ENCODE measurements at places on chromosomes 7 and 10.

- DNase-seq, result no peak
Measured at GRCh38 chr7:88927-89231, 103.5 kb upstream of the FAM20C start.

GRCh38 chr10:107420196-107420595 lies 255.7 kb upstream of the SORCS1 start:
- DNase-seq, result no peak

GRCh38 chr10:85946713-85947326 lies 419.8 kb downstream of the GRID1 start:
- no peak for DNase-seq

- no peak for DNase-seq
Measured at GRCh38 chr10:13712476-13712836, 125.7 kb downstream of the PRPF18 start.

GRCh38 chr7:156662277-156662676 lies 21.7 kb downstream of the RNF32 start:
- DNase-seq, result no peak

- DNase-seq, result no peak
Measured at GRCh38 chr10:121597504-121598262, 561 bp downstream of the FGFR2 start.

- DNase-seq, result no peak
Measured at GRCh38 chr10:56831681-56832080, 470.6 kb upstream of the ZWINT start.

GRCh38 chr10:89395141-89395540 lies 2.7 kb downstream of the IFIT1 start:
- DNase-seq, result no peak

GRCh38 chr7:87330316-87330715 lies 15.1 kb upstream of the CROT start:
- no peak for DNase-seq

DNA sequence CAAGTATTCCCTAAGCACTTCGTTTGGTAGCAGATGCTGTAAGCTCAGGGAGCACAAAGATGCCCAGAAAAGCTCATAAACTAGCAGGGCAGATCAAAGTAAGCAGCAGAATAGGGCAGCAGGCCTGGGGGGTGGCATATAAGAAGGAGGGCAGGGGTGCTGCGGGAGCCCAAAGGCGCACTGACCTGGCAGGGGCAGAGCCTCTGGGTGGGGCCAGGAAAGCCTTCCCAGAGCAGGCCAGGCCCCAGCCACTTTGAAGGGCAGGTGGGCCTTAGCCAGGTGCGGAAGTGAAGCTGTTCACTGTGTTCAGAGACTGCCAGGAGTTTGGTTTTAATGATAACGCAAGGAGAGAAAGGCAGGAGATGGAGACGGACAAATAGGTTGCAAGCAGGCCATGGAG lies 3.9 kb downstream of the GDF10 start:
- no peak for DNase-seq

DNA sequence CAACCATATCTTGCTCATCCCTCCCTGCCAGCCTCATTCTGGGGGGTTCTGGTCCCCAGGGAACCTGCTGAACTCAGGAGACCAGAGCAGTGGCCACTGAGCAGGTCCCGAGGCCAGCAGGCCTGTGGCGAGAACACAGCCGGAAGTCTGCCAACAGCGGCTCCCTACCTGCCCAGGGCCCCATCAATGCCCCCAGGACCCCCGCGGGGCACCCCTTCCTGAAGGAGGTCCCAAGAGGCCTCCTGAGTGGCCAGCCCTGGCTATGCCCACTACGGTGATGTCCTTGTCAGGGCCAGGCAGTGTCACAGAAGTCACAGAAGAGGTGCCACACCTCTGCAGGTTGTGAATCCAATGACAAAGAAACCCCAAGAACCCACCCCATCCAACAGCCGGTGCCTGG lies 58.9 kb downstream of the CAMK2B start:
- no peak for DNase-seq

GRCh38 chr7:151245360-151246101 lies 3.0 kb downstream of the SMARCD3 start:
- DNase-seq, result no peak

DNA sequence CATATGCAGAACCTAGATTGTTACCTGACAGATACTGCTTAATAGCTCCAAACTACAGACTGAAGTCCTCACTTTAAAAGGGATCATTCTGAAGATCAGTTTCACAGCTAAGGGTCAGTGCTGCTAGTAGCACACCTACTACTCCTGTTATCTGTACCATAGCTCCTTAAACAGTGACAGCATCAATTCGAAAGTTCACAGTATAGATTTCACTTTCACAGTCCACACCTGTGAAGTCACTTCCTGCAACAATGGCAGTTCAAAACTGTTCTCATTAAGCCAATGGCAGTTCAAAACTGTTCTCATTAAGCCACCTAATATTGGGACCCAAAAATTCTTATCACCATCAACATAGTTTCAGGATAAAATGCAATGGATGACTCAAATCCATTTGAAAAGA lies 10.7 kb upstream of the FHIP2A start:
- DNase-seq, result no peak

DNA sequence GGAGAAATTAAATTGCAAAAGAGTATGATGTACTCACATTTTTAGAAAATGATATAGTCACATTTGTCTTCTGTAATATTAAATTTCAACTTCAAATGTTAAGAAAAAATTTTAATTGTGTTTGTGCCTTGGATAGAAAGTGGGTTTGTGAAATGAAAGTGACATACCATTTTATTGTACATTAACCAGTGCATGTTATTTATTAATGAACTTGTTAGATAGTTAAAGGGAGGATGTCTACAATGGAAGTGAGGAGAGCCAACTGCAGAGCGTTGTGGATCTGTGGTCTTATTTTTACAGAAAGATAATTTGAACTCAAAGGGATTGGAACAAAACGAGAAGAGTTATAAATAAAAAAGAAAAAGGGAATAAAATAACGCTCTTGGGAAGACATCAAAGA lies 291.7 kb downstream of the ARL4A start:
- no peak for DNase-seq

DNA sequence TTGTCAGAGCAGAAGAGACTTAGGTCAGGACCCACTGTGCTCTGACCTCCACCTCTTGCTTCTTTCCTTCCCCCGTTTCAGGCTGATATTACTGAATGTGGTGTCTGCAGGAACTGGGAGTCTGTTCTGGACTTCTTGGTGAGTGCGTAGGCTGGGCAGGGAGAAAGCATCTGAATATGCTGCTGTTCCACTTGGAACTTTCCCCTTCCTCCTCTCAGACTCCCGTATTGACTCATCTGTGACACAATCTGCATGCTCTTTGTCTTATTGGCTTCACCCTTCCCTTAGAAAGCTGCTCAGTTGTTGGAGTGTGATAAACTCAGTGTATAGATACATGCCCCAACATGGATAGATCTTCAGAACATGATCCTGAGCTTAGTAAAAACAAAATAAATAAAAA lies 137.6 kb upstream of the HABP2 start:
- DNase-seq, result no peak

- no peak for DNase-seq
Measured at GRCh38 chr10:112189465-112189864, 5.9 kb upstream of the GPAM start.

DNA sequence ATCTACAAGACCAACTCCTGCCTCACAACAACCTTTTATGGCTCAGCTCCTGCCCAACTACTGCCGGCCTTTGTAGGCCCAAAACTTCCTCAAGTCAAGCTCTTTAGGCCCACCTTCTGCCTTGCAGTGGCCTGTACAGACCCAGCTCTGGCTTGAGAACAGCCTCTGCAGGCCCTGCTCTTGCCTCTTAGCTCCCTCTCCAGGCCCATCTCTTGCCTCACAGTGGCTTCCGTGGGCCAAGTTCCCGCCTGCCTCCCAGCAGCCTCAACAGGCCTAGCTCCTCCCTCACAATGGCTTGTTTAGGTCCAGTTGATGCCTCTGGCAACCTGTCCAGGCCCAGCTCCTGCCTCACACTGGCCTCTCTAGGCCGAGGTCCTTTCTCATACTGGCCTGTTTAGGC lies 32.4 kb upstream of the VKORC1L1 start:
- DNase-seq, result peak; percentile 5

GRCh38 chr10:30559180-30559579 lies 70.4 kb downstream of the LYZL2 start:
- DNase-seq, result no peak

GRCh38 chr7:66503036-66503370 lies 125.7 kb upstream of the KCTD7 start:
- DNase-seq, result no peak

- DNase-seq, result no peak
Measured at GRCh38 chr7:149598721-149599308, 101.2 kb upstream of the ZNF746 start.

- DNase-seq, result no peak
Measured at GRCh38 chr10:34018129-34018528, 683.7 kb upstream of the NRP1 start.

DNA sequence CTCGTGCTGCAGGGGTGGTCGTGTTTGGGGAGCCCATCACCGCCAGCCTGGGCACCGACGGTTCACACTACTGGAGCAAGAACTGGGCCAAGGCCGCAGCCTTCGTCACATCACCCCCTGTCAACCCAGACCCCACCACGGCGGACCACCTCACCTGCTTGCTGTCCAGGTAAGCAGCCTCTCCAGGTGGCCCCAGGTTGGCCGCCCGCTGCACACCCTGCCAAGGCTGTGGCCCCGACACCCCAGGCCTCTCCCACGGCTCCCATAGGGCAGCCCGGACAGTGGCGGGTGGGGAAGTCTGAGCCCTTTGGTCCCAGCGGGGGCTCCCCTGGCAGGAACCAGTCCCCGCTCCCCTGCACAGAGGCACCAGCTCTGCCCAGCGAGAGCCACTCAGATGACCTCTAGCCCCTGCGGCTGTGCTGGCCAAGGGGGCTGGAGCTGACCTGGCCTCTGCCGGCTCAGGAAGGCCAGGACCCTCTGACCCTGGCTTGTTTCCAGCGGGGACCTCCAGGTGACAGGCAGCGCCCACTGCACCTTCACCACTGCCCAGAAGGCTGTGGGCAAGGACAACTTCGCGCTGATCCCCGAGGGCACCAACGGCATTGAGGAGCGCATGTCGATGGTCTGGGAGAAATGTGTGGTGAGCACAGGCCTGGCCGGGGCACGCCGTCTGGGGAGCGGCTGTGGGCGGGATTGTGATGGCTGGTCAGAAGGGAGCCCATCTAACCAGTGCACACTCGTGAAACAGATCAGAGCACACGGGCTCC lies 13.8 kb downstream of the DPYSL4 start:
- DNase-seq, result no peak

DNA sequence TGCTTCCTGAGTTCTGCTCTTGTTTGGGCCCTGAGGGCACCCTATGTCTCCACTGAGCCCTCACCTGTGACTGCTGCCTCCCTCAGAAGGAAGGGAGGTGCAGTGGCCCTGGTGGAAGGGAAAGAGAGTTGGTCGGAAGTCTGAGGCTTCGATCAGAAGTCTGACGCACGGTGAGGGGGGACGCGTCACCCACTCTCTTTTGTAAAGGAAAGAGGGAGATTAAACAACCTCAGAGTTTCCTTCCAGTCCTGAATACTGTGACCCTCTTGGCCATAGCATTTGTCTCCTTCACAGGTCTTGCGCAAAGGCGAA lies 31.4 kb upstream of the TRIM8 start:
- peak; percentile 11 for DNase-seq

DNA sequence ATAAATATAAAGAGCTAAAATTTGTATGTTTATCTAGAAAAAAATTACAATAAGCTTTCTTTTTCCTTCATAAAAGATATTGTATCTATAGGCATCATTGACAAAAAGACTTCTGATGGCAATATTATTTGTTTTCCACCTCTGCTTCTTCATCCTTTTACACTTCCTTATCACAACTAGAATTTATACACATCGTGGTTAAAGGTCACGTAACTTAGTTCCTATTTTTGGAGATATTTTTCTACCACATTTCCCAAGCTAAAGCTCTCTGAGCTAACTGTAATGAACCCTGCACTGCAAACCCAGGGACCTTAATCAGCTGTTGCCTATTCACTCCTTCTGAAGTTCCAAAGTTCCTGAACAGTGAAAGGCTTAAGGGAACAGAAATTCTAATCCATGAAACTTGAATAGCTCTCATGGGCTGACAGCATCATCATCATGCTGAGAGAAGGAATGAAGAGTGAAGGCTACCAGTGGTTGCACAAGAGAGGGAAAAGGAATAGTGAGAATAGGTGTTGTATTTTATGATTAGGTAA lies 106.1 kb upstream of the SLC13A1 start:
- DNase-seq, result no peak

DNA sequence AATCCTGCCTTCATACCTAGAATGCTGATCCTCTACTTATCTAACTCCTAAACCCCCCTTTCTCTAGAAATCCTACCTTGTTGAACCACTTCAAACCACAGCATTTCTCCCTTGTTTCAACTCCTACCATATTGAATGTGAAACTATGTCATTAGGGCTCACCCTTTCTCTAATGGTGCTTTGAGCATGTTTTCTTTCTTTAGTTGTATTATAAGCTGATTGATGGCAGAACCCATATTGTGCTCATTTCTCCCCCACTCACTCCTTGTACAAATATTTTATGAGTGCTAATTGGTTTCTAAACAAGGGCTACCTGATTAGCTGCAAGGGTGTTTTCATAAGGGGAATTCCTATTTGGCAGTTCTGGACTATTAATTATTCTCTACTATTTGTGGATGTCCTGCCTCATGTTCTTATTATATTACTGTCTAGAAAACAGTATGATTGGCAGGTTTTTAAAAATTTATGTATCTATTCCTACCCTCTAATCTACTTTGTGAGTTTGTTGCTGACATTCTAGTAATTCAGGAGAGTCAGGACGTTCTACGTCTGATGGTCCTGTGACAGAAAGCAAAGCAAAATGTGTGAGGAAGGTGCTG lies 765.8 kb downstream of the KCNMA1 start:
- no peak for DNase-seq

GRCh38 chr10:79982861-79983260 lies 34.0 kb upstream of the SFTPD start:
- no peak for DNase-seq

DNA sequence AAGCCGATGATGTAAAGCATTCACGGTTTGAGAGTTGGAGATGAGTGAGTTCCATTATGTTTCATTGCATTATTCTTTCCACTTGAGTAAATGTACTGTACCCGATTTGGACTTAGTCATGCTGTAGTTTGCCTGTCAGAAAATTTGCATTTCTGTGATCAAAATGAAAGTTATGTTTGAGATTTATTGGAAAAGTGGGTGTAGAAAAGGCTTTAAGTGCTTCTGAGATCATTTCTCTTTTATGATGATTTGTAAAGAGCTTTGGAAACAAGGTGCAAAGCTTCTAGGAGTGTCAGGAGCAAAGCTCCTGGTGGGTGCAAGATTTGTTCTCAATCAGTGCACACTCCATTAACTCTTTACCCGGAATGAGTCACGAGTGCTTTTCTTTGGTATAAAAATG lies 204.1 kb upstream of the POM121L12 start:
- no peak for DNase-seq

DNA sequence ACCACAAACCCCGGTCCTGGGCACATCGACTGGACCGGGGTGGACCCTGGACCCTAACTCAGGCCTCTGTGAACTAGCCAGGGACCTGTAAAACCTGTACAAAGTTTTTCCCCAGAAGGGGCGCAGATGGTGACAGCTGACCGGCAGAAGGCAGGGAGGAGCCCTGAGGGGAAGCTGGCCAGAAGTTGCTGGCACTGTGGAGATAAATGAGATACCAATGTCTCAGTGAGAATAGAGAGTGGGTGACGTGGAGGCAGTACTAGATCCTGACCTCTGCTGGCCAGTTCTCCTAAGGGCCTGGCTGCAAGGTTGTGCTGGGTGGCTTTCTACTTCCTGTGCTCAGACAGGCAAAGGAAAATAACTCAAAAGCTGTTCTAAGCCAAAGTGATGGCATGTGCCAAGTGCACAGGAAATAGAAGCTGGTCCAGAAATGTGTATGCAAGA lies 10.6 kb upstream of the TSPAN14 start:
- DNase-seq, result peak; percentile 55
